Hematopoietic multipotent progenitor cell (in vitro differentiated cells): ENCODE measurements at places on chromosomes 3 and 15.

- DNase-seq: no peak
Measured at GRCh38 chr3:122475316-122475715, 39.4 kb downstream of the KPNA1 start.

- DNase-seq: no peak
Measured at GRCh38 chr3:111787556-111788463, 71.3 kb upstream of the PHLDB2 start.

DNA sequence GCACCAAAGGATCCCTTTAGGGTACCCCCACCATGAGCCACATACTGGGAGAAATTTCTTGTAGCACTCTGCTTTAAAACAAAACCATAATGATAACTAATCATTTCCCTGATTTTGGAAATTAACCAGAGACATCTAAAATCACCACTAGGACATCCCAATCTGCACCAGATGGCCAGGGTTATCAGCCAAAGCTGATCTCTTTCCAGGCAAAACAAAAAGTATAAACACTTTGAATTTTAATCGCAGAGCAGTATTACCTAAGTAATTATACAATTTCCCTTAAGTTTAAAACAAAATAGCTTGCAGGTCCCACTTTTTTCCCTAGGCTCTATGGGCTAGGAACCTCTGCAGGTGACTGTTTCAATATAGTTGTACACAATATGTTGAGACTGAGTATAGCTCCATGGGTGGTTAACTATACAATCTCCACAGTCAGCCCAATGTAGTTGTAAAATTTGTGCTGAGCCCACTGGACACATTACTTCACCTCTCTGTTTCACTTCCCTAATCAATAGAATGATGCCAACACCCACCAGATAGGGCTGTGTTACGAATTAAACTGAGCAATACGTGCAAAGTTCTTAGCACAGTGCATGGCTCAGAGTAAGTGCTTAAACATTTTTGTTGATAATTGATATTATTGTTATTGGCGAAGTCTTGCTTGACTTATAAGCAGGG, 629 bp upstream of the NOX5 start:
- no peak for DNase-seq

DNA sequence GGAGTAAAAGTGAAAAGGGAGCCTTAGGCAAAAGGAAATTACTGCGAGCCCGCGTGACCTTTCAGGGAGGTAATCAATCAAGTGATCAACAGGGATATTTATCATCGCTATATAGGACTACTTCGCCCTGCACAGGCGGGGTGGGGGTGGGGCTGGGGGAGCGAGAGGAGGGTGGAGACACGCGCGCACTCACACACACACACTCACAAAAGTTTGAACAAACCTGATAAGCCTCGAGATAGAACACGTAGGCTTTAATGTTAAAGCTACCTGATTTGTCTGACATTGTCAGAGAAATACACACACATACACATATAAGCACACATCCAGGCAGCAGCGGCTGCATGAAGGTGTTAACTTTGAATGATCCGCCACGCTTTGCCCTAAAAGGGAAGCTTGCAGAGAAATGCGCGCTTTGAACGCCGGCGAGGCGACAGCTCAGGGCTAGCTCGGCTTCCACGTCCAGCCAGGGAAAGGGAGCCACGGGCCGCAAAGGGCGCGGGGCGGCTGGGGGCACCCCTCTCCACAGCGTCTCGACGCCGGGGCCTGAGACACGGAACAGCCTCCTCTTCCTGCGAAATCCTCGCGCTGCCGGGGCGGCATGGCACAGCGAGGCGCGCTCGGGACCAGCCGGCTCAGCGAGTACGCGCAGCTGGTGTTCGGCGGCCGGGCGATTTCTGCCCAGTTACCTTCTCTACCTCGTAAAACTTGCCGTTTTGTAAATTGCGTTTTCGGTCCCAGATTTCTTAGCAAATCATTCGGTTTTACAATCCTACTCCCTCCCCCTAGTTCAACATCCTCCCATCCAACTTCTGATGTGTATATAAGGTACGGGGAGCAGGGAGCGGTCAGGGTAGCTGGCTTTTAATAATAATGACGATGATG, 4.8 kb upstream of the MECOM start:
- no peak for DNase-seq

DNA sequence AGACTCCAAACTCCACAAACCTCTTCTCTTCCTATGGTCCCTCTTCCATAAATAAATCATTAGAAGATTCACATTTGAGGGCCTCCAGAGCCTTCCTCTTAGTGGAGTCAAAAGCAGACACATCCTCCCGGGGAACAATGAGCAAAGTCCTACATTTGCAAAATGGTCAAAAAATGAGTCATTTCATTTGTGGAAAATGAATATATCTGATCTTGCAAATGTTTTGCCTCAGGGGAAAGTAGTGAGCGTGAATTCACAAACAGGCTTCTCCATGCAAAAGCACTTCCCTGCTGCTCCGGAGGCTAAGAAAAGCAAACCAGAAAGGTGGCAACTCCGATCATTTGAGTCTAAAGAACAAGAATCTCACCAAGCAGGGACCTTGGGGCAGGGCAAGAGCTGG, 86.7 kb upstream of the IQSEC1 start:
- no peak for DNase-seq

DNA sequence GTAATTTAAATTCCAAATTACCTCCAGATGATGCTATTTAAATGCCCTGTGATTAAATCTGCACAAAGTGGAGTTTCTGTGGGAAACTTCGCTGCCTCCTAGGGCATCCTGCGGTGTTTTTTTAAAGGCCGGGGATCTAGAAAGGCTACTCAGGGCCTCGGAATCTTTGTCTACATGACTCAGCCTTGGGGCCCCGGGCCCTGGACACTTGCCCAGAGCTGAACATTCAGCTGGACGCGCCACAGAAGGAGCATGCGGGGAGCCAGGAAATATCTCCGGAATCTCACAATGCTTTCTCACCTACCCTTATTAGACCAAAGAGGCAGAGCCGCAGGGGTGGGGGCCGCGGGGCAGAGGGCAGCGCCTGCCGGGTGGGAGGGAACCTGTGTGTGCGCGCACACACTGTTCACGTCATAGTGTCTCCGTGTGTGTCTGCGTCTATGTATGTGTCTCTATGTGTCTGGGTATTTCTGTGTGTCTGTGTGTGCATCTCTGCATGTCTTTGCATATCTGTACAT, 145.5 kb upstream of the TPM1 start:
- no peak for DNase-seq

- peak; percentile 2 for DNase-seq
Measured at GRCh38 chr15:44193651-44194322, 1.3 kb downstream of the FRMD5 start.

- no peak for DNase-seq
Measured at GRCh38 chr15:29818141-29818540, 4.1 kb downstream of the TJP1 start.

- DNase-seq: no peak
Measured at GRCh38 chr15:33584797-33585196, 274.0 kb downstream of the RYR3 start.
